ENCODE measurements at places on chromosomes 13 and 19. TPM values are rescaled to one million over a fixed set of nuclear protein-coding genes. Genes with fewer than 3 reads are reported as not detected.
A peak's percentile ranks its signal among the peaks of the same experiment; 100 is the strongest.

DNA sequence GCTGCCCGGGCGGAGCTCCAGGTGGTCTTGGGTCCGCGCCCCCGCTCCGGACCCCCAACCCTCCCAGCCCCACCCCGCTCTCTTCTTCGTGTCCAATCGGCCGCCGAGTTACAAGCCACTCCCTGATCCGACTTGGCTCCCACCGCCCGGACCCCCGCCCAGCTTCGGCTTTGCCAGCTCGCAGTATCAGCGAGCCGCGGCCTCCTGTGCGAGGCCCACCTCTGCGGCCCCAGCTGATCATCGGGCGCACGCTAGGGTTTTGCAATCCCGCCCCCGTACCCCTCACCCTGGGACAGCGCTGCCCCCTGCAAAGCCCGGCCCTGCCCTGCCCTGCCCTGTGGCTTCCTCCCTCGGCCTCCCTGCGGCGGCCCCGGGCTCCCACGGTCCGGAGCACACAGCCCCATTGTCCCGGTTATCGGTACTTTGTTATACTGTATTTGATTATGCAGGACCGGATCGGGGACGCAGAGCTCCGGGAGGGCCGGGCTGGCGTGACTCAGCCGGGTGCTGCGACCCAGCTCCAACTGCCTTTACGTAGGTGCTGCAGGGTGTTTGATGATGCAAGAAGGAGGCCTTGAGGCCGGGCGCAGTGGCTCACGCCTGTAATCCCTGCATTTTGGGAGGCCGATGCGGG lies 598 bp upstream of the LPAR2 start:
- DNase-seq = peak; percentile 52
- peak overlapping the region; percentile 82 for H3K4me3 ChIP-seq
- no peaks in the 10 kb centered on the region for H3K4me1 ChIP-seq
- no peaks in the 10 kb centered on the region for H3K27me3 ChIP-seq

DNA sequence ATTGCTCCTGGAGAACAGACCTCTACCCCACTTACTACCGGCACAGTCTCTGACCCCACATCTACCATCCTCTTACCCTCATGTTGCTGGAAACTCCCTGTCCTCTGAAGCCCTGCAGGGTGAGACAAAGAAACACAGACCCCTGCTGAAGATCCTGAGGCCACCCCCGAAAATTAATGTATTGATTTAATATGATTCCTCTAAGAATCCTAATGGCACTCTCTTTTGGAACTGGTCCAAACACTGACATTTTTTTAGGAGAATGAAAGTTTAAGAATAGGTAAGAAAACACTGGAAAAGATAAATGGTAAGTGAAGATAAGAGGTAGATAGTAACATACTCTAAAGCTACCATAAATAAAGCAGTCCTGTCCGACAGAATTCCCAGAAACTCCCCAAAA lies 5.3 kb downstream of the DMKN start:
- H3K36me3 ChIP-seq = no peaks in the 10 kb centered on the region
- no peak for DNase-seq
- H3K4me3 ChIP-seq = no peak overlapping the region
- no peaks in the 10 kb centered on the region for H3K27me3 ChIP-seq

DNA sequence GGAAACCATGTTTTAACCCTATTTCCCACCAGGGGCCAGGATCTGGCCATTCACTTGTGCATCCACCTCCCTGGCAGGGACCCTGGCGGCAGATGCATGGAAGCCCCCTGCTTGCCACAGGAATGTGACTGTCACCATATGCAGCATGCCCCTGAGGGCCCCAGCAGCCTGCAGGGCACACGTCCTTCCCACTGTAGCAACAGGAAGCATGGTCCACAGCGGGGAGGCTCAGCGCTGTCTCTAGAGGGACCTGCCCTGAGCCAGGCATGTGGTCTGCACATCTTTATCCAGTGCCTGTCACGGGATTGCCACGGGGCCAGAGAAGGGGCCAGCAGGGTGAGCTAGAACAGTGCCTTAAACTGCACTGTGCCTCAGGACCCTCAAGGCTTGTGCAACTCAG lies 34.9 kb upstream of the MCF2L start:
- DNase-seq = no peak
- H3K27ac ChIP-seq = no peak overlapping the region
- H3K27me3 ChIP-seq = no peaks in the 10 kb centered on the region
- no peaks in the 10 kb centered on the region for H3K4me1 ChIP-seq
- H3K36me3 ChIP-seq = no peaks in the 10 kb centered on the region
- no peak overlapping the region for H3K4me3 ChIP-seq

DNA sequence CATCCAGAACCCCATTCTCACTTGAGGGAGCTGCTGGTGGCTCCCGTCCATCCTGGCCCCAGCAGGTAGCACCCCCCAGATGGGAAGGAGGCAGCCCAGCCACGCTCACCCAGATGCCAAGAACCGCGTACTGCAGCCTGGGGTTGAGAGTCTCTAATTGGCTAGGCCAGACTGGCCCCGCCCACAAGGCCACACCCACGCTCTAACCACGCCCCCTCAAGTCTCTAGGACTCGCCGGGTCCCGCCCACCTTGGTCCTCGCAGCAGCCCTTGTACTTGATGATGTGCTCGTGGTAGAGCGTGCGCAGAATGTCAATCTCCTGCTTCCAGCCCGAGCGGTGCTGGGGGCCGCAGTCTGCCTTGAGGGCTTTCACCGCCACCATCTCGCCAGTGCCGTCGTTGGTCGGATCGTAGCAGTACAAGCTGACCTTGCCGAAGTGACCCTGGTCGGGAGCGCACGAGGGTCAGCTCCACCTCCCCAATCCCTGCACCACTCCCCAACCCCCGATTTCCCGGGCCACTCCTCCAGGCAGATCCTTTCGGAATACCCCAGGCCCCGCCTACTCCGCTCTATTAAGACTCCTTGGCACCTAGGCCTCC lies 14.5 kb upstream of the ICAM3 start:
- no peaks in the 10 kb centered on the region for H3K4me1 ChIP-seq
- no peaks in the 10 kb centered on the region for H3K36me3 ChIP-seq
- no peak for DNase-seq
- peak overlapping the region; percentile 58 for H3K27ac ChIP-seq
- H3K27me3 ChIP-seq = no peaks in the 10 kb centered on the region

- no peak overlapping the region for H3K4me3 ChIP-seq
- no peaks in the 10 kb centered on the region for H3K4me1 ChIP-seq
- H3K36me3 ChIP-seq = no peaks in the 10 kb centered on the region
- no peaks in the 10 kb centered on the region for H3K27me3 ChIP-seq
Measured at GRCh38 chr19:10089801-10090375, 3.8 kb downstream of the SHFL start.

GRCh38 chr19:718251-718951 lies 9.7 kb downstream of the PALM start:
- no peak overlapping the region for H3K4me3 ChIP-seq
- peak overlapping the region; percentile 90 for H3K27ac ChIP-seq
- peaks cover 5% of the 10 kb centered on the region for H3K27me3 ChIP-seq
- DNase-seq = no peak
- H3K36me3 ChIP-seq = no peaks in the 10 kb centered on the region

DNA sequence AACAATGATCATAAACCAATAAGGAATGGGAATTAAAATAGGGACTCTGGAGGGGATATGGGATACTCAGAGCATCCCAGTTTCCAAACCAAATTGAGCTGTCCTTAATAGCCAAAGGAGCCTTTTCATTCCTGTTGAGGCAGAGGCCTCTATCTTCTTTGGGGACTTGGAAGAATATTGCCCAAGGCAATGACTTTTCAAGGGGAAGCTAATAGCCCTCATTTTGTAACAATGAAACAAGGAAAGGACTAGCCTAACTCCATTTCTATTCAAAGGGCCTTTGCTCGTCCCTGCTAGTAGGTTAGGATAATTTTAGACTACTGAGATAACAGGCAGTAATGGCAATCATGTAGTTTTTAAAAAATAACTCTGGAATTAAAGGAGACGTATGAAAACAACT lies 789.8 kb upstream of the SLITRK5 start:
- no peaks in the 10 kb centered on the region for H3K27me3 ChIP-seq
- no peaks in the 10 kb centered on the region for H3K36me3 ChIP-seq
- H3K4me1 ChIP-seq = no peaks in the 10 kb centered on the region
- no peak overlapping the region for H3K4me3 ChIP-seq
- DNase-seq = no peak
- H3K27ac ChIP-seq = no peak overlapping the region

DNA sequence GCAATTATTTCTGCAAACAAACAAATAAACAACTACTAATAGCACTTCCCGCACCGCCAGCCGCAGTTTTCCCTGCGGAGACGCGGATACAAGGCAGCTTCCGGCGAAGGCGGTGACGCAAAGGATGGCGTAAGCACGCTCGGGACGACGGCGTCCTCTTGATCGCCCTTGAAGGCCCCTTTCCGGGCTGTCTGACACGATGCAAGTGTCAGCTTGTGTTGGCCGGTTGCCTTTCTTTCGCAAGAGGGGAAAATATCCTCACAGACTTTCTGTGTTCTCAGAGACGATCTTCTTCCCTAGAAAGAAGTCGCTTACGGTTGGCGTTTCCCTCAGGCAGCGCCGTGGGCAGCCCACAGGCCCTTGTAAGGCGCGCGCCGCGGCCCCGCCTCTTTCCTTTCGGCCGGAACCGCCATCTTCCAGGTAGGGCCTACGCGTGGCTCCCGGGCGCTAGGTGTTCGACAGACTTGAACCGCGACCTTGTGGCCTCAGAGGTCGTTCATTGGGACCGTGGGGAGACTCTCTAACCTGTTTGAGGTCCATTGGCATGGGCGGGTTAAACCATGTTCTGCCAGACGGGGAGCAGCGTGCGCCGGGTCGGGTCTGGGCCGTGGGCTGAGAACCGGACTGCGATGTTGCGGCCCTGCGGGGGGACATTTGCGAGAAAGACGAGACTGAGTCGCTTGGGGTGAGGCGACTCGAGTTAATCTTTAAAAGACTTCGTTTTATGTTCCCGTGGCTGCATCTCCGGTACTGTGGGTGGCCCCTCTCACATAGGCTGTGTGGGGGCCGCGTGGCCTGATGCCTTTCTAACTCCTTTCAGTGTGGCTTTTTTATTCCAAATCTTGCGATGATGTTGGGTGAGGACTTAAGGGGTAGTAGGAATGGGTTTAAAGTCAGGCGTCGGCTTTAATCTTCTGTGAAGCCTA lies at the start of gene RPL21:
Gene RPL21, plus strand, starts transcription at position 393 of the 926 bp plus-strand sequence. CDS start 2,219 bp downstream, outside the sequence.
- H3K36me3 ChIP-seq = no peaks in the 10 kb centered on the region
- peak within 1 kb of the TSS; percentile 75 for H3K4me3 ChIP-seq
- peak; percentile 91 for DNase-seq
- H3K4me1 ChIP-seq = no peaks in the 10 kb centered on the region
- H3K27me3 ChIP-seq = no peaks in the 10 kb centered on the region

DNA sequence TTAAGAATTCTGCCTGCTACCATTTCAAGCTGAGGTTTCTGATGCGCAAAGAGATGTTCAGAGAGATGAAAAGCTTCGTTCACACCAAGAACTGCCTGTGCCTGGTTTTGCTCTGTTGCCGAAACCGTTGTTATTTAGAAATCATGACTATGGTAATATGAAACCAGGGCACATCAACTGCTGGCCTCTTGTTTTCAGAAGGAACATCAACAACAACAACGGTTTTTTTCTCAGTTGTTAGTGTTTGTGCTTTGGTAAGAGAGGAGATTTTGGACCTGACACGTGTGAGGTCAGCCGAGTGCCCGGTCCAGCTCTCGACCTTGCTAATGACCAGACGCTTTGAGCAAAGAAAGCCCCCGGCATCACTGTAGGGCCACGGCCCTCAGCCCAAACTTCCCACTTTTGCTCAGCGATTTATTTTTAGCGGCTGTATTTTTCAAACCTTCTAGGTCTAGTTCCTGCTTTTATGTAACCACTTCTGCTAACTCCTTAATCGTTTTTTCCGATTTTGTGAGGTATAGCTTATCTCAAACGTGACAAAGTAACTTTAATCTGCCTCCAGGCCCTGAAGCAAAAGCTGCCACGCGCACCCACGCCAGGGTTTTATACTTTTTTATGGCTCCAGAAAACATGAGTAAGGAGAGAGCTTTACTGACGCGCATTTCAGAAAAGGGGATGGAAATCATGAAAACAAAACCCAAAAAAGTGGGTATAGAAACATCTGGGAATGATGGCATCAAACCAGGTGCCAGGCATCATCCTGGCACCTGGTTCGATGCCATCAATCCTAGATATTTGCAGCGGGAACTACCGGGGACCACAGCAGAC lies 42.0 kb downstream of the KLF2 start:
- no peaks in the 10 kb centered on the region for H3K4me1 ChIP-seq
- H3K36me3 ChIP-seq = no peaks in the 10 kb centered on the region
- no peaks in the 10 kb centered on the region for H3K27me3 ChIP-seq
- no peak overlapping the region for H3K4me3 ChIP-seq

DNA sequence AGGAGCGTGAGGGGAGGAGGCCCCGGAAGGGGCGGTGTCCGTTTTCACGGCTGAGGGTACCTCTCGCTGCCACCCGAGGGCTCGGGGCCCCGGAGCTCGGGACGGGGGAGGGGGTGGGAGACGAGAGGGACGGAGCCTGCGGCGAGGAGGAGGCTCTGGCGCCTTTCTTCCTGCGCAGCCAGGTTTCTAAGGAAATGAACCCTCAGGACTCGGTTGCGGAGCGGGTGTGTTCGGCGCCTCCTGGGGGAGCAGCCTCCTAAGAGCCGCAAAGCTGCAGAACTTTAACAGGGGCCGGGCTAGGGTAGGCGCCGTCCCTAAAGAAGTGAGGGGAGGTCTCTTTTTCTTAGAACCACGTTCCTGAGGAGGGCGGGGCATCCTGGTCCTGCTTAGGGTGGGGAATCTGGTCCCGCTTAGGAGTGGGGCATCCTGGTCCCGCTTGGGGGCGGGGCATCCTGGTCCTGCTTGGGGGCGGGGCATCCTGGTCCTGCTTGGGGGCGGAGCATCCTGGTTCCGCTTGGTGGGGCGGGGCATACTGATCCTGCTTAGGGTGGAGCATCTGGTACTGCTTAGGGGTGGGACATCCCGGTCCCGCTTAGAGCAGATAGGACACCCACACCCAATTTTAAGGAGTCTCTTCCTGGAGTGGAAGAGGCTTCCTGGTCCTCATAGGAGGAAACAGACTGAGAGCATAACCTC lies 6.2 kb downstream of the SYT5 start:
- peak overlapping the region; percentile 5 for H3K4me3 ChIP-seq
- peaks cover 8% of the 10 kb centered on the region for H3K27me3 ChIP-seq
- H3K36me3 ChIP-seq = no peaks in the 10 kb centered on the region
- no peak overlapping the region for H3K27ac ChIP-seq
- no peaks in the 10 kb centered on the region for H3K4me1 ChIP-seq

The NLRP7 gene
- not detected for total RNA-seq

The WDR87 gene
- total RNA-seq = not detected

The SPINT2 gene
- total RNA-seq = 639 TPM

The PLPP2 gene
- 0.48 TPM for total RNA-seq

Measured in breast epithelium (tissue), 4 donors.